Right hindlimb (tissue), 1 donor: ENCODE measurements at places on chromosomes 12 and 14.

GRCh38 chr14:60773558-60773957, 39.0 kb downstream of the MNAT1 start:
- no peak for DNase-seq

DNA sequence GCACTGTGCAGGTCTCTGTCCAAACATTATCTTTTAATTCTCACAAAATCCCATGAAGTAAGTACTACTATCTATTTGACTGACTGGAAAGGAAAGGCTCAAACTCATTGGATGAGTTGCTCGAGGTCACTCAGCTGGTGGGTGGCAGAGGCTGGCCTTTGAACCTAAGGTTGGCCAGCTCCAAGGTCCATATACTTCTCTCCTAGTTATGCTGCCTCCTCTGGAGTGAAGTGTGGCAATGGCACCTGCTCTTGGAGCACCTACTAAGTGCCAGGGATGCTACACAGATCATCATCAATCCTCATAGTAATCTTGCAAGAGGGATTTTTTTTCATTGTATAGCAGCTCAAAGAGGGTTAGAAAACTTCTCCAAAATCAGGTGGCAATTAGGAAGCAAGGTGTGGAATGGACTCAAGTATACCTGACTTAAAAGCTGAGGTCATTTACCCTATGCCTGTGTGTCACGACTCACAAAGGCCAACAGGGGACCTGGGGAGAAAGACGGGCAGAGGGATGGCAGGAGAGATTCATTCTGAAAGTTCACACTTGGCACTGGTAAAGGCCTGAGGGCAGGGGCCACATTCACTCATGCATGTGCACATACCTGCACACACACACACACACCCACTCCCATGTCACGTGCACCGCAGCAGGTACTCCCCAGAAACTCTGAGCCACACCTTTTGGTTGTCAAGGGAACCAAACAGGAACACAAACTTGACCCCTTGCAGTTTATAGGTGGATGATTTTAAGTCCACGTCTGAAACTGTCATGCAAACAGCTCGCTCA, 146.4 kb downstream of the FOXN3 start:
- no peak for DNase-seq

DNA sequence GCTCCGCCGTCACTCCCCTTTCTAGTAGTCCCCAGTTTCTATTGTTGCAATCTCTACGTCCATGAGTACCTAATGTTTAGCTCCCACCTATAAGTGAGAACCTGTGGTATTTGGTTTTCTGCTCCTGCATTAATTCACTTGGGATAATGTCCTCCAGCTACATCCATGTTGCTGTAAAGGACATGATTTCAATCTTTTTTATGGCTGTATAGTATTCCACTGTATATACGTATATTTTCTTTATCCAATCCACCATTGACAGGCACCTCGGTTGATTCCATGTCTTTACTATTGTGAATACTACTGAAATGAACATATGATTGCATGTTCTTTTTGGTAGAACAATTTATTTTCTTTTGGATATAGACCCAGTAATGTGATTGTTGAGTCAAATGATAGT, 114.7 kb downstream of the ANKS1B start:
- no peak for DNase-seq

- DNase-seq = no peak
Measured at GRCh38 chr12:105318651-105319483, 11.6 kb upstream of the C12orf75 start.

DNA sequence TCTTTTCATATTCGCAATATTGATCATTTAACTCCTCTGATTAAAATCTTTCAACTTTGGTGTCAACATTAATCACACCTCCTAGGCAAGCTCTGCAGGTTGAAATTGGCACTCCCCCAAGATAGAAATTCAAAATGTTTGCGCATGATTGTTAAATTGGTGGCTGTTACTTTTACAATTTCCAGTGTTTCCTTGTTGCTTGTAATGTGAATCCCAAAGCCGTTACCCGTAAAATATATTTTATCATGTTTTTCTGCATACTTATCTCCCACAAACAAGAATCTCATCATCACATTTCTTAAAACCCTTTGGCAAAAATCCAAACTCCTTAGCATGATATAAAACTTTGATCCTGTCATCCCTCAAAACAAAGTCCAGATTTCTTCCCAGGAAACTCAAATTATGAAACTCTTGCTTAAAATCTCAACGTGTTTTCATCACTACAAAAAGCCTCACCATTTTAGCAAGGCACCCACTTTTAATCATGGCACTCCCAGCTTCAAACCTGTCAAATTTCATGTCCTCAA, 14.7 kb downstream of the RTL1 start:
- no peak for DNase-seq

- DNase-seq = no peak
Measured at GRCh38 chr14:51630987-51631386, 20.7 kb upstream of the FRMD6 start.

- DNase-seq = no peak
Measured at GRCh38 chr14:70685474-70686197, 43.9 kb downstream of the TTC9 start.

- DNase-seq = peak; percentile 74
Measured at GRCh38 chr14:78566026-78566858, 396.1 kb downstream of the NRXN3 start.

DNA sequence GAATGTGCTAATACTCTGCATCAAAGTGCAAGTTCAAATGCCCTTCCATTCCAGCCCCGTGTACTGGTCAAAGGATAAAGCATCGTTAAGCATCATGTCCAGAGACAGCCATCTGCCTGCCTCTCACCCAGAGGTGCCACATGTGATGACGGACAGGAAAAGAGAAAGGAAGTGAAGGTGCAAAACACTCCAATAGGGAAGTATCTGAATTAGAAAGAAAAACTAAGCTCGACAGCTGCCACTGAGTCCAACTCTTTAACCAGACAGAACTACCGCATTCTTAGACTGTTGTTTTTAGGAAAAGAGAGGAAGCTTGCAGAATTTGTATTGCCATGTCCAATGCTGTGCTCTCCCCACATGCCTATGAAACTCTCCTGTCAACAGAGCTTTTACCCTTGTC, 465.0 kb upstream of the SOX5 start:
- no peak for DNase-seq

DNA sequence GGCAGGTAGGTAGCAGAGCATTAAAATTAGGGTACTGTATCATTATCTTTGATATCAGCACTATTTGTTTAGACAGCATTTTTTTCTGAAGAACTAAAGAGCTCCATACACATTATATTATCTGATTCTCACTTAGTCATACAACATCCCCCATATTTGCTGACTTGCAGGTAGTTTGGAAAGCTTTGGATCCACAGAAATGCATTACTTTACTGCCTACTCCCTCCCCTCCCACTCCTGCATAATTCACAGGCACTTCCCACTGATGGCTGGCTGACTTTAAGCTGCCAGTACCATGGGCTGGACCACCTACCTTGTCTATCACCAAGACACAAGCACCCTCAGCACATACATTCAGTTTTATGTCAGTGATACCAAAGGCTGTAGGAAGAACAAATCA, 110.4 kb downstream of the SLC8A3 start:
- DNase-seq = no peak

DNA sequence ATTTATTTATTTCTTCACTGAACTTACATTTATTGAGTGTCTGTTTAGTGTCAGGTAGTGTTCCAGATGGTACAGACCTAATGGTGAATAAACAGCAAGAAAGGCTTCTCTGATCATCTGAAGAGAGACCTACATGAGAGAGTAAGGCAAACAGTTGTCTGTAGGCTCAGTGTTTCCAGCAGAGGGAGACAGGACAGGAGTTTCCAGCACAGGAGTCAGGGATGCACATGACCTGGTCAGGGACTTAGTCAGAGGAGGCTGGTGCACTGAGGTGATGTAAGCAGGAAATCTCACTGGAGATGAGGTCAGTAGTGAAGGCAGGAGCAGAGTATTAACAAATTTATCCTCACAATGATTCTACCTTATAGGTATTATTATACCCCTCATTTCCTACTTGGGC, 233.2 kb downstream of the MDGA2 start:
- no peak for DNase-seq
